ENCODE measurements at places on chromosomes 12 and 14.

DNA sequence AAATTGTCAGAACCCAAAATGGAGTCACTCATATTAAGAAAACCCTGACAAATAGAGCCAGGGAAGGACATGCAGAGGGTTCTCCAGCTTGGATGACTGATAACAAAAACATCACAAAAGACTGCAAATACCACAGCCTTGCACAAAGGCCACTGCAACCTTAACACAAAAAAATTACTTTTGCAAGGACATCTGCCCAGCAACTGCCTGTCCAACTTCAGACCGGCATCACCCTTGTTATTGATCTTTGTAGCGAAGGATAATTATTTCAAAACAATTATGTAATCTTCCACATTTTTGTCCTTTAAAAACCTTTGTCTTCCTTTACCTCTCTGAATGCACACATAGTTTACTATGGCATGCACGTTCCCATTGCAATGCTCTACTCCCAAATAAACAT lies 100.6 kb upstream of the TBX3 start:
- no peaks in the 10 kb centered on the region for H3K36me3 ChIP-seq
- H3K4me1 ChIP-seq: no peaks in the 10 kb centered on the region
- H3K27me3 ChIP-seq: no peaks in the 10 kb centered on the region
- no peak overlapping the region for H3K27ac ChIP-seq

DNA sequence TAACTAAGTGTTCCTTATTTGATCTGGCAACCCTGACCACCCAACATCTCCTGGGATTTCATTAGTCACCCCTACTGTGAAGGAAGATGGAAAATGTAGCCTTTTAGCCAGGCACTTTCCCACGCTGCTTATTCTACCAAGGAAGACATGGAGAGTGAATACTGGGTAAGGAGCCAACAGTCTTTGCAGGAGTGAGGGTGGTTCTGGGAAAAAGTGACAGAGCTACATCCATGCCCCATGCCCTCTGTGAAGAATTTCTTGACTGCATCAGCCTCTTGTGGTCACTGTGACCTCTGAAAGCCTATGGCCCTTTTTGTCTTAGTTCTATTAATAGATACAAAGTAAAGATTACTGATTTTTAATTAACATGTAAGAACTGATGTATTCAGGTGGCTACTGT lies 196.0 kb upstream of the EEA1 start:
- H3K36me3 ChIP-seq: no peaks in the 10 kb centered on the region
- peaks cover 2% of the 10 kb centered on the region for H3K27me3 ChIP-seq

GRCh38 chr12:96902076-96902475 lies 5.0 kb upstream of the NEDD1 start:
- no peaks in the 10 kb centered on the region for H3K27me3 ChIP-seq
- no peak for DNase-seq
- no peak overlapping the region for H3K4me3 ChIP-seq
- H3K4me1 ChIP-seq: no peaks in the 10 kb centered on the region
- no peak overlapping the region for H3K27ac ChIP-seq
- H3K36me3 ChIP-seq: no peaks in the 10 kb centered on the region

GRCh38 chr12:112900298-112901145 lies 6.2 kb upstream of the OAS1 start:
- peaks cover 2% of the 10 kb centered on the region for H3K4me1 ChIP-seq
- H3K27ac ChIP-seq: no peak overlapping the region
- no peak overlapping the region for H3K4me3 ChIP-seq

- H3K4me1 ChIP-seq: no peaks in the 10 kb centered on the region
- peaks cover 36% of the 10 kb centered on the region for H3K36me3 ChIP-seq
- H3K27ac ChIP-seq: no peak overlapping the region
- H3K27me3 ChIP-seq: peaks cover 2% of the 10 kb centered on the region
- DNase-seq: no peak
These were observed 21.1 kb downstream of the CINP start for GRCh38 chr14:102341566-102341965.

DNA sequence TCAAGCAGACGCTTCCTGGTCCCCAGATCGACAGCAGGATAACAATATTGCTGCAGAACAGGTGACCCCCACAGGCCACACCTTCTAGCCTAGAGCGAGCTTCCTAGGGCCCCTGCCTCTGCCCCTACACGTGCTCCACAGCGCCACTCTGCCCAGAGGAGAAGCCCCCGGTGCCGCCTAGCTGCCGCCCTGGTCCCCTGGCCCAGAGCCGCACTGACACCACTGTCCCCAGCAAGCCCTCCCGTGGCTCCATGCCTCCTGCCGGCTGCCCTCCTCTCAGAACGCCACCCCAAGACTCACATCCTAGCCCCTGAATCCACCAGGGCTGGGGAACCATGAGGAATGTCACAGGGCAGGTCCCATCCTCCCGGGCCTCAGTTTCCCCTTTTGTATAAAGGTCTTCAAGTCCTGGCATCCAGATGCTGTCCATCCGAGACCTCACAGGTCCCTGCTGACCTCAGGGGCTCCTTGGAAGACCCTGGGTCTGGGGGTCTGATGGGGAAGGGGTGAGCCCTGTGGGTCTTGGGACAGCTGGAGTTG lies 31.0 kb downstream of the JAG2 start:
- H3K27ac ChIP-seq: no peak overlapping the region
- H3K36me3 ChIP-seq: peaks cover 31% of the 10 kb centered on the region
- no peak overlapping the region for H3K4me3 ChIP-seq

- peak overlapping the region; percentile 25 for H3K27ac ChIP-seq
- H3K36me3 ChIP-seq: peaks cover 11% of the 10 kb centered on the region
- H3K4me1 ChIP-seq: peaks cover 11% of the 10 kb centered on the region
- DNase-seq: no peak
- H3K27me3 ChIP-seq: no peaks in the 10 kb centered on the region
- no peak overlapping the region for H3K4me3 ChIP-seq
These were observed 86.7 kb downstream of the TMEM260 start for GRCh38 chr14:56666294-56666693.
